ENCODE measurements at places on chromosomes 3 and 15.

DNA sequence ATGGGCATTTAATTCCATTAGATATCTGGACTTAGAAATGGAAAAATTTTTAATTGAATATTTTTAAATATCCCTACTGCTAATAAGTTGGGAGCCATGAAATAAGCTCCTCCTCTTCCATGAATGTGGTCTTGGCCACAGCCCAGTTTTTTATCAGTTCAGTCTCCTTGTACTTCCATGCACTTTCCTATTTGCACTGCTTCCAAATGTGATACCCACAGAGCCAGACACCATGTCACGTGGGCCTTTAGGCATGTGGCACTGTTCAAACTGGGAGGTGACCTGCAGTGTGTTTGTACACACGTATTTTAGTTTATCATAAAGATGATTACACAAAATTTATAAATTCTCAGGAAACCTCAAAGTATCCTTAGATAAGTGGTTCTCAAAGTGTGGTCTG, 80.1 kb upstream of the DGKG start:
- no peak for DNase-seq

- no peak for DNase-seq
These were observed 14.3 kb downstream of the BCL2L10 start for GRCh38 chr15:52098323-52098722.

DNA sequence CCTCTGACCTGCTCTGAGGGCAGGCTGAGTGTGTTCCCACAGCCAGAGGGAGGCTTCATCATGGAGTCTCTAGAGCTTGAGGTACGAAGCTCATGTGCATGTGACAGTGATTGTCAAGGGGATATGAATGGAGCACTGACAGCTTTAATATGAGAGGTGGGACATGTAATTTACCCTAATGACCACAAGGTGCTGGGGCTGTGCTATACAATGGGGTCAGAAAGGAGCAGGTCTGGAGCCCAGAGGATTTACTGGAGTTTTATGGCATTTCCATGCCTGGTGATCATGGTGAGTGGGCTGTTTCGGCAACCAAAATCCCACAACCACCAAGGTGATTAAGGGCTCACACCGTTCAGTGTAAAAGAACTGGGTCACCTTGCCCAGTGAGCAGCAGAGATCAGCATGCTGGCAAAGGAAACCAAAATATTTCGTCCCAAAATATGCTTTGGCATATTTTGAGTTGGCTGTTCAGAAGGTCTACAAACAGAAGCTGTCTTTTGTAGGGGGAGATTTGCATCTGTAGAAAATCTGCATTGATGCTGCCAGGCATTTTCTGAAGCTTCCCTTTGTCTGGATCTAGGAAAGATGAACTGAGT, 40.1 kb upstream of the RASGRF1 start:
- DNase-seq, result no peak

- no peak for DNase-seq
These were observed 71.4 kb downstream of the C3orf80 start for GRCh38 chr3:160296591-160296990.

DNA sequence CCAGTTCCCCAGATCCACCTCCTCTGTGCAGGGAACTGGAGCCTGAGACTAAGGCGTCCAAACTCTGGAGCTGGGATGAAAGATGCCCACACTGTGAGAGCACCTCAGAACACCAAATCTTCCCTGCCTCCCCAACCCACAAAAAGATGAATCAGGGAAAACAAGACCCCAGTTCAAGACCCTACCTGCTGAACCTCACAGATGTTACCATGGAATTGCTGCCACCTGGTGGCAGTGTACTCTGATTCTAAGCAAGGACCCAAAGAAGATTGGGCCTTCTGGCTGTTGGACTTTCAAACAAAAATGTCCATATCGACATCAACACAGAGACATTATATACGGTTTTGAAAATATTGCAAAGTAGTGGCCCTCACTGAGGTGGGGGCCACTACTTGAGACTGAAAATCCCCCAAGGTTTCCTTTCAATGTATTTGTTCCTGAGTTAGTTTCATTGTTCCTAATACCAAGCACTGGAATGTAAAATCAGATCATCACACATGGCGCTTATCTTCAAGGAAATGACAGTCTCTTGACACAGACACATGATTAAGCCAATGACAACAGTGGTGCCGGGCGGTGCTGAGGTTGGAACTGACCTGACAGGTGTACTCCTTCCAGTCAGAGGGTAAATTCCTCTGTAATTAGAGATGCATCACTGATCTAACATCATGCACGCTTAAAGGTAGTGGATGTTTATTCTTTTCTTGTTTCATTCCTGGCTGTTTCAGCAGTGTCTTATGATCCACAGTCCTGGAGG, 67.6 kb downstream of the SLC6A11 start:
- DNase-seq, result no peak

DNA sequence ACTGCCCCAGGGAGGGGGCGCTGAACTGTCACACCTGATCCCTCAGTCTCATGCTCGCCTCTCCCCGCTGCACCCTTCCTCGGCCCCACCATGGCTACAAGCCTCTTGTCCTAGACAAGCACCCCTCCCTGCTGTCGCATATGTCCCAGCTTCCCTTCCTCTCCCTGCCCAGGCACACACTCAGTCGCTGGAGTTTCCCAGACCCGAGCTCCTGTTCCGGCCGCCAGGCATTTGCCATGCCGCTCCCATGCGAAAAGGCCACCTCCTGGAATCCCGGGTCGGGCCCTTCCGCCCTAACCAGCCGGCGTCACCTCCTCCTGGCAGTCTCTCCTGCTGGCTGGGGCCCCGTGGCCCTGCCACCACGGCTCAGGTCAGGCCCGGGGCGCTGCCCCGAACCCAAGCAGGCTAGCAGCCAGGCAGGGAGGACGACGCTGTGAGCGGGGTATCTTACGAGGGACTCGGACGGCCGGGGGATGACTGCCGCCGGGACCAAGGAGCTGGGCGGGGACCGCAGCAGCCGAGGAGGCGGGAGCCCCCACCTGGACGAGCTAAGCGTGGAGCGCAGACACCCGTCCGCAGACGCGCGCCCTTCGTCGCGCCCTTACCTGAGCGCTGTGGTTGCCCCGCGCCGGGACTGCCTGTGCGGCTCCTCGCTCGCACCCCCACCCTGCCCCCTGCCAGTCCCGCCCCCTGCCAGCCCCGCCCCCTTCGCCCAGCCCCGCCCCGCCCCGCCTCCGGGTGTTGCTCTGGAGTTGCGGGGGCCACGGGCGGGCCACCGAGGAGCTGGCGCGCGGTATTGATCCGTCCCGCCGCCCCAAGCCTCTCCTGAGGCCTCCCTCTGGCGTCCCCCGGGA, at the start of gene ALS2CL:
TSS of gene ALS2CL (minus strand) at position 642 of the 854 bp plus-strand sequence. CDS start 4,239 bp downstream, outside the sequence.
- no peak for DNase-seq

DNA sequence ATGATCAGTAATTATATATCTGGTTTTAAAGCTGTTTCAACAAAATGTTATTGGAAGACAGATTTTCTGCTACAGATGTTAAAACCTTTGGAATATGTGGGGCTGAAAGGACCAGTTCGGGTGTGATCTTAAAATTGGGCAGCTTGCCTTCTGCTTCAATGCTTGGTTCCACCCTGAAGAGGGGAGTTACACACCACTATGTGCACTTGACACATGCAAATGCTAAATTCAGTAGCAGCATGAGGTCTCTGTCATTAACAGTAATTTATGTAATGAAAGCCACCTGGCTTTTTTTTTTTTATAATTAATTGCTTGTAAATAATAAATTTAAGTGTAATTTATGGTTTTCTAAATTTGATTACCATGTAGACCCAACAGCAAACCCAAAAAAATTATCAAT, 24.6 kb downstream of the CDIN1 start:
- DNase-seq, result peak; percentile 33

DNA sequence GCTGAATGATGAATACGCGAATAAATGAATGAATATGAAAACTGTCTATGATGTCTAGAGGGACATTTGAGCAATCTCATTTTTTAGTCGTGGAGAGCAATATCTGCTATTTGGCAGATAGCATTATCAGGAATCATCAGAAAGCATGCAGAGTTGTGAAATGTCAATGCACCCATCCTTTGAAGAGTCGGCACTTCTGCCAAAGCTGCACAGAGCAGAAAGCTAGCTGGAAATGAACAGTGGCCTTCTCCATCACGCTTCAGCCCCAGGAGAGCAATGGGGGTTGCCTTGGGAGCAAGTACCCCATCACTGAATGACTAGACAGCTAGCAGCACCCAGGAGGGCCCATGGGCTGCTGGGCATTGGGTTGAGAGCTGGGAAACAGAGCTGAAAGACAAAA, 69.1 kb upstream of the PROK2 start:
- no peak for DNase-seq

- no peak for DNase-seq
These were observed 203.2 kb upstream of the ICE2 start for GRCh38 chr15:60682115-60682514.

DNA sequence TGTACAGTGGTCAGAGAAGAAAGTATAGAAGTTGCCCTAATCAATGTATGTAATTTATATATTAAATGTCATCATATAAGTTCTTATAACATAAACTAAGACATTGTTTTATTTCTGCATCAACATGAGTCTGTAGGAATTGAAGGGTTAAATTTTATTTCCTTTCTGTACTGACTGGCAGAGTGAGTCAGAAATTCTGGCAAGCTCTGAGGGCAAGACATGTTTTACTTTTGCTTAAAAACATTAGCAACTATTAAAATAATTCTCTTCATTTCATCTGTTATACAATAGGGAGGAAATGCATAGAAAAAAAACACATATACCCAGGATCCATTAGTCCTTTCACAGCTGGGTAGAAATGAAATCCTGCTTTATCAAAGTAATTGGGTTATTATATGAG, 171.4 kb upstream of the ALCAM start:
- no peak for DNase-seq

DNA sequence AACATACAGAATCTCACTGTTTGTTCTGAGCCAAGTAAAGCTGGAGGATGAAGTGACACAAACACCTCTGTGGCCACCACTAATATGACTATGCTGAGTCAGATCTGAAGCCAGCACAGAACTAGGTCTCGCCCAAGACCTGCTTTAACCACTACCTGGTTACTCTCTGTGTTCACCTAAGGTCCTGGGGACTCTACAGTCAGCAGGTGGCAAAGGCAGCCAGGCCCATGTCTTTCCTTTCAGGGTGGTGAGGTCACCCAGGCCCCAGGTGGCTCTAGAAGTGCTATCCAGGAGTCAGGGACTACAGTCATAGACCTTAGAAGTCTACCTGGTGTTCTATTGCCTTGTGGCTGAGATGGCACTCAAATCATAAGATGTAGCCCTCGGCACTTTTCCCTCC, 287.9 kb upstream of the ARRDC4 start:
- no peak for DNase-seq

DNA sequence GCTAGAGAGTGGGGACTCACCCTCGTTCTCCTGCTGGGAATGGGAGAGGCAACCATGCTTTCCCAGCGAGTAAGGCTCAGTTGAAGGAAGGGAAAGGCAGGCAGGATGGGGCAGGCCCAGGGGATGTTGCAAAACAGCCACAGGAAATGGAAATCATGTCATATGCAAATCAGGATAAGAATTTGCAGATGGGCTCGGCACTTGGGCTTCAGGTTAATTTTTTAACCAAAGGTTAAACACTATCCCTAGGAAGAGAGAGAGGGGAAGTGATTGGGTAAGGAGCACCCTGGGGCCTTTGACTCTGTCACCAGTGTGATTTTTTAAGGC, 14.6 kb upstream of the PLA2G4E start:
- no peak for DNase-seq

GRCh38 chr15:88744548-88745020, 58.7 kb upstream of the ACAN start:
- no peak for DNase-seq

- DNase-seq, result no peak
These were observed 58.3 kb downstream of the SLCO3A1 start for GRCh38 chr15:91911844-91912243.

DNA sequence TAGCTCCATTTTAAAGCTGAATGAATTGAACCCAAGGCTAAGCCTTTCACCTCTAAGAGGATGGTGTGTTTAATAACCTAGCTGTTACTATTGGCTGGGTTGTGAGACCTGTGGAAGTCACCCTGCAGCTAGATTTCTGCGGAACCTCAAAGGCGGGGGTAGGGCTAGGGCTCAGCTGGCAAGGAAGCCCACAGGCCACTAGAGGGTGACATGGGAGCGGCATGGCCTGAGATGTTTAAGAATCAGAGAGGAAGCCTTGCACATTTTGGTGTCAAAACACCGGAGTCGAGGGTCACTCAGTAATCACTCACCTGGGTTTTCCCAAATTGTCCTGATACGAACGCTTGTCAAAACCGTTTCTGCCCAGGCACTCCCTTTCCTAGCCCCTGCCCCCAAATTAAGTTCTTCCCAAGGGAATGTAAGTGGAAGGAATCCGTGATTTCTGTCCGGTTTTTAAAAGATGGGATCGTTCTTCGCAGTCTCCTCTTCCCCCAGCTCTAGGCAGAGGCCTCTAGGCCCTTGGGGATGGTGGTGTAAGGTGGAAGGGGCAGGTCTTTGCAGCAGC, 3.8 kb upstream of the ACAD9 start:
- no peak for DNase-seq

GRCh38 chr3:176755552-176755951, 441.7 kb downstream of the TBL1XR1 start:
- no peak for DNase-seq

- no peak for DNase-seq
These were observed 36.1 kb upstream of the MECOM start for GRCh38 chr3:169699536-169700050.

DNA sequence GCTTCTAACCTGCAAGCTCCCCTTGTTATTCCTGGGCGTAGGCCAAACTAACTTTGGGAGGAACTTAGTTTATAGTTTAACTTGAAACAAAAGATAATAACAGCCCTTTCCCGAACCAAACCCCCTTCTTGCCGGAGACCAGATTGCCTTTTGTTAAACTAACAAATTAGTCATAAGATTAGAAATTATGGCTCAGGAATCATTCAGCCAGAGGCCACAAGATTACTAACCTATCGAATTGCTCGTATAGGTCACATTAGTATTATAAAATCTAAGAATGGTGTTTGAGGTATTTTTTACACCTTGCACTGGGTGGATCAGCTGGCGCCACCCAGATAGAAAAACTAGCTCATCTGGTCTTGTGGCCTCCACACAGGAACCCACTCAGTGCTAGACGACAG, 65.3 kb upstream of the RAP2B start:
- no peak for DNase-seq

GRCh38 chr3:48268936-48269561, 28.1 kb downstream of the ZNF589 start:
- DNase-seq, result no peak

- DNase-seq, result no peak
These were observed 120.2 kb upstream of the IGF1R start for GRCh38 chr15:98528046-98528725.
